HepG2 (cell line): ENCODE measurements at places on chromosomes 11 and 22. TPM values are rescaled to one million over a fixed set of nuclear protein-coding genes. Genes with fewer than 3 reads are reported as not detected.
A peak's percentile ranks its signal among the peaks of the same experiment; 100 is the strongest.

The LRRC55 gene
- not detected in 2 replicates for total RNA-seq

DNA sequence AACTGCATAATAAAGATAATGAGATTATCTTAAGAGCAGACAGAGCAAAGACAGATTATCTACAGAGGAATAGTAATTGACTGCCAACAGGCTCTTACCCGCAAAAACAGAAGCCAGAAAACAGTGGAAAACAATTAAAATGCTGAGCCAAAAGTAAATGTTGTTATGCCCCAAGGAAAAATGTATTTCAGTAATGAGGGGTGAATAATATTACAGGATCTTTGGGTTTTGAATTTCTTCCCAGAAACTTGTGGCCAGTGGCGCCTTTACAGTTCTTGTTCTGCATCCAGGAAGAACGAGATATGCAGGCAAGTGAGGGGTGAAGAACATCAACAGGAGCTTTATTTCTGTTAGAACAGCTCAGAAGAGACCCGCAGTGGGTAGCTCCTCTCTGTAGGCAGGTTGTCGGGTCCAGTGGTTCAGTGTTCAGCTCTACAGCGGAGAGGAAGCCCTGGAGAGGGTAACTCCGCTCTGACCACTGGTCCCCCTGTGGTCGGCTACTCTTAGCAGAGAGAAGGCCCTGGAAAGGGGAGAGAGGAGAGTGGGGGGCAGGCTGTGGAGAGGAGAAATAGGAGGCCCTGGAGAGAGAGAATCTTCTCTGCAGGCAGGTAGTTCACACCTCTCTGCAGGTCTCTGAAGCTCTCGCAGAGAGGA, 51.8 kb upstream of the SC5D start:
- H3K36me3 ChIP-seq, result no peaks in the 10 kb centered on the region
- H3K4me3 ChIP-seq, result no peak overlapping the region
- peaks cover 13% of the 10 kb centered on the region; the same call in 1 of the 3 replicates for H3K27me3 ChIP-seq
- no peak for DNase-seq
- no peak overlapping the region for H3K27ac ChIP-seq
- H3K4me1 ChIP-seq, result no peaks in the 10 kb centered on the region

DNA sequence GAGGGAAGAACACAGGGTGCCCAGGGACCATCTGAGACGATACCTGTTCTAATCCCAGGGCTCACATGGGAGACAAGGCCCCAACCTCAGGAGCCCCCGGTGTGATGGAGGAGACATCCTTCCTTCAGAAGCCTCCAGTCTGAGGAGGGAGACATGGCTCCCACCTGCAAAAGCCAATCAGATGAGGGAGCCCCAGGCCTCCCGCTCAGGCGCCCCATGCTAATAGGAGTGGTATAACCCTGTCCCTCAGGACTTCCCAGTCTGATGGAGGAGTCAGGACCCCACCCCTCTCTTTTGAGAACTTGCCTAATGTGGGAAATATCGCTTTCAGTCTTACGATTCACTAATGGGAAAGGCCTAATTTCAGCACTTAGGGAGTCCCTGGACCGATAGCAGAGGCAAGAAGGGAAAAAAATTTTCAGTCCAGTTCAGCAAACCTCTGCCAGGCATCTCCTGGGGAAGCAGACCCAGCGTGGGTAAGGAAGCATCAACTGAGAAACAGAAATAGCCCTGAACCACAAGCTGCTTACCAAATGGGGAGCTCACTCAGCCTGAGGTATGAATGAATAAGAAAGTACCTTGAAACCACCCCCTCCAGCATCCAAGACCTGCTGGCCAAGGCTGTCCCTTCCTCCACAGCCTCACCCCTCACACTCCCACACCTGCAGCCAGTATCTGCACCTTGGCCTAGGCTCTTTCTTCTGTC, 5.9 kb downstream of the ARRB1 start:
- H3K27ac ChIP-seq, result no peak overlapping the region
- H3K4me3 ChIP-seq, result no peak overlapping the region
- H3K36me3 ChIP-seq, result 0 out of 2 replicates have a peak, but pooled peaks cover 2% of the 10 kb centered on the region
- peaks cover 100% of the 10 kb centered on the region for H3K4me1 ChIP-seq

GRCh38 chr11:125513705-125514265, 17.7 kb upstream of the FEZ1 start:
- no peak for DNase-seq
- H3K36me3 ChIP-seq, result no peaks in the 10 kb centered on the region
- H3K27ac ChIP-seq, result no peak overlapping the region
- H3K4me1 ChIP-seq, result no peaks in the 10 kb centered on the region

GRCh38 chr11:117023178-117023577, 75.0 kb downstream of the SIK3 start:
- DNase-seq, result peak; percentile 12
- H3K36me3 ChIP-seq, result no peaks in the 10 kb centered on the region
- no peaks in the 10 kb centered on the region for H3K27me3 ChIP-seq
- peaks cover 84% of the 10 kb centered on the region for H3K4me1 ChIP-seq

DNA sequence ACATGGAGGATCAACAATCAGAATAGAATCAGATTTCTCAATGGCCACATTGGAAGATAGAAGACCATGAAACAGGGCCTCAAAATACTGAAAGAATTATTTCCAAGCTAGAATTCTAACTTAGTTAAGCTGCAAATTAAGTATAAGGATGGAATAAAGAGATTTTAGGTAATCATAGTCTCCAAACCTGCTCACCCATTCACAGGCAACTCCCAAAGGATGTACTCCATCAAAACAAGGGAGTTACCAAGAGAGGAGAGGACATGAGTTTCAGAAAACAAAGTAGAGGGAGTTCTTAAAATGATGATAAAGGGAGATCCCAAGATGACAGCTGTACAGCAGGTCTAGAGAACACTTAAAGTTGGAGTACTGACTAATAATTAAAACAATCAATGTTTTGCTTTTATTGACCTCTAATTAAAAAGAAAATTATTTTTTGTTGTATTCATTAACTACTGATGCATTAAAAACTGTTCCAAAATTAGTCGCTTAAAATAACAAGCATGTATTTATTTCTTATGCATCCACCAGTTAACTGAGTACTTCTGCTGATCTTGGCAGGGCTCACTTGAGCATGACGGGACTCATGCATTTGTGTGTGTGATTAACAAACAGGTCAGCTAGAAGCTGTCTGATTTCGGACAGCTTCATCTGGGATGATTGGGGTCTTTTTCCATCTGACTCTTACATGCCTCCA, 95.6 kb downstream of the CD44 start:
- DNase-seq, result no peak
- H3K36me3 ChIP-seq, result no peaks in the 10 kb centered on the region
- no peak overlapping the region for H3K4me3 ChIP-seq
- peaks cover 36% of the 10 kb centered on the region; the same call in 1 of the 2 replicates for H3K4me1 ChIP-seq

DNA sequence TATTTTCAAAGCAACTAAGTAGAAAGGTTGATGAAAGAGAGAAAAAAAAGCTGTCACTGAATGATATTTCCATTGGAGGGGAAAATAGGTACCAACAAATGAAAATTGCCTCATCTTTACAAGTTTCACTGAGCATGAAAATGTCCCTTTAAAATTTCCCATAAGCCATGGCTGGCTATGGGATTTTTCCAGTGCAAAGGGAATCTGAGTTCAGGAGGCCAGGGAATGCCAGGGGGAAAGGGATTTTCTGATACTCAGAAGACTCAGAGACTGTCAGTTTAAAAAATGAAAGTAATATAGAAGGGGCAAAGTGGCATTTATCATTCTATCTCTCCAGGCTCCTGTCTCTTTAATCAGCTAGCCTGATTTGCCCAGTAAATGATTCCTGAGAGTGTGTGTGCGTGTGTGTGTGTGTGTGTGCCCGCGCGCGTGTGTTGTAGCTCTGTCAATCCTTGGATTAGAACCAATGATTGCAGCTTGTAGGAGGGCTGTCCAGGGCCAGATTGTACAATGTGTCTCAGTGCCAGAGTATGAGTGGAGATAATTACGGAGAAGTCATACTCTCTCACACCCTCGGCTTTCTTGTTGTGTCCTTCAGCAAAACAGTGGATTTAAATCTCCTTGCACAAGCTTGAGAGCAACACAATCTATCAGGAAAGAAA, at the start of gene NTM:
TSS of gene NTM (plus strand) at position 526 of the 662 bp plus-strand sequence.
- H3K27me3 ChIP-seq, result peaks cover 31% of the 10 kb centered on the region; the same call in 2 of the 3 replicates
- H3K27ac ChIP-seq, result no peak within 1 kb of the TSS
- no peaks in the 10 kb centered on the region for H3K36me3 ChIP-seq
- DNase-seq, result no peak
- no peaks in the 10 kb centered on the region for H3K4me1 ChIP-seq

The GRAMD1B gene
- total RNA-seq, result not detected in 2 replicates

The LRRC4C gene
- total RNA-seq, result not detected in 2 replicates

The HBD gene
- total RNA-seq, result not detected in 2 replicates

- H3K27me3 ChIP-seq, result peaks cover 4% of the 10 kb centered on the region; the same call in 1 of the 2 replicates
- peaks cover 6% of the 10 kb centered on the region; the same call in 1 of the 2 replicates for H3K4me1 ChIP-seq
- DNase-seq, result no peak
These were observed 36.4 kb downstream of the DKK3 start for GRCh38 chr11:11971906-11972547.

- H3K27ac ChIP-seq, result no peak overlapping the region
- H3K36me3 ChIP-seq, result no peaks in the 10 kb centered on the region
- no peak overlapping the region for H3K4me3 ChIP-seq
- DNase-seq, result peak; percentile 21
- peaks cover 14% of the 10 kb centered on the region; the same call in 1 of the 2 replicates for H3K4me1 ChIP-seq
- H3K27me3 ChIP-seq, result no peaks in the 10 kb centered on the region
These were observed 14.1 kb upstream of the FZD4 start for GRCh38 chr11:86969258-86969657.

The SBF2 gene
- total RNA-seq, result 24.0 and 29.9 TPM in 2 replicates

DNA sequence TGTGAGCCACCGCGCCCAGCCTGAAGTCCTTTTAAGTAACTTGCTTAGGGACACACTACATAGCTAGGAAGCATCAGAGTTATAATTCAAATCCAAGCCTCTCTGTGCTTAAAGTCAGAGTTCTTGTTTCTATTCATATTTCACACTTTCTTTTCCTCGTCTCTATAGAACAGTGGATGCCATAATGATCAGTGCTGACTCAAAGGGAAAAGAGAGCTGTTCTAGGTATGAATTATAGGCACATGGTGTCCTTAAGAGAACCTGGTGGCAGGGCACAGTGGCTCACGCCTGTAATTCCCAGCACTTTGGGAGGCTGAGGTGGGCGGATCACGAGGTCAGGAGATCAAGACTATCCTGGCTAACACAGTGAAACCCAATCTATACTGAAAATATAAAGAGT, 400.2 kb upstream of the DDI1 start:
- H3K27ac ChIP-seq, result no peak overlapping the region
- DNase-seq, result no peak
- no peaks in the 10 kb centered on the region for H3K4me1 ChIP-seq
- H3K27me3 ChIP-seq, result no peaks in the 10 kb centered on the region

- no peak for DNase-seq
- H3K27me3 ChIP-seq, result no peaks in the 10 kb centered on the region
- no peak overlapping the region for H3K27ac ChIP-seq
These were observed 57.4 kb upstream of the ARHGAP42 start for GRCh38 chr11:100629671-100630070.

The MFRP gene
- not detected in 2 replicates for total RNA-seq

DNA sequence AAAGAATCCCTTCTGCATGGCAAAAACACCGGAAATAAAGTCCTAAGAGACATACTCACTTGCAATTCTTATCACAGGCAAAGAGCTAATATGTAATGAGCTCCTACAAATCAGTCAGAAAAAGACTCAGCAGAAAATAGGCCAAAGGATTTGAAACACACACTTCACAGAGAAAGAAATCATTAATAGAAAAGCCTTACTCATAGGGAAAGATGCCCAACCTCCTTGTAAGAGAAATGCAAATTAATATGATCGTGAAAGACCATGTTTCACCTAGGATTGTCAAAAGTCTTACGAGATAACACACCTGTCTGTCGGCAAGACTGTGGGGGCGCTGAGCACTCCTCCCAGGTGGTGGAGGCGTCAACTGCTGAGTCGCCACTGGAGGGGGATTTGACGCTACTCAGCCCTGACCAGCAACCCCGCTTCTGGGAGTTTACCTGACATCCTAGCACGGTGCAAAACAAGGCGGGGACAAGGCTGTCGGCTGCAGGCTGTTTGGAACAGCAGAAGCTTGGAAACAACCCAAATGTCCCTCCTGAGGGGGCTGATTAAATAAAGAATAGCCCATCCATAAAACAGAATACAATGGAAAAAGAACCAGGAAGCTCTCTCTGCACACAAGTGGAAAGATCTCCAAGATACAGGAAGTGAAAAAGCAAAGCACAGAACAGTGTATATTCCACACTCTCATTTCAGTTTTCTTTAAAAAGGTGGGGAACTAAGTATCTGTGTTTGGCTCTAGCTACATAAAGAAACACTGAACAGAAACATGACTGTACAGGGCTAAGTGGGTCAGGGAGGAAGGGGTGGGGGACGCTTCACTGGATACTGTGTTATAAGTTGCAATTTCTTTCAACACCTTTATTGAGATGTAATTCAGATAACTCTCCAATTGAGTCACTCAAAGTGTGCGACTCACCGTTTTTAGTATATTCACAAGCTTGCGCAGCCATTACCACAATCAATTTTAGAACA, 11.5 kb downstream of the CSNK1E start:
- no peak overlapping the region for H3K4me3 ChIP-seq
- H3K27me3 ChIP-seq, result no peaks in the 10 kb centered on the region
- H3K4me1 ChIP-seq, result peaks cover 46% of the 10 kb centered on the region
- peaks cover 23% of the 10 kb centered on the region for H3K36me3 ChIP-seq

The CELF1 gene
- 80.1 and 93.4 TPM in 2 replicates for total RNA-seq

DNA sequence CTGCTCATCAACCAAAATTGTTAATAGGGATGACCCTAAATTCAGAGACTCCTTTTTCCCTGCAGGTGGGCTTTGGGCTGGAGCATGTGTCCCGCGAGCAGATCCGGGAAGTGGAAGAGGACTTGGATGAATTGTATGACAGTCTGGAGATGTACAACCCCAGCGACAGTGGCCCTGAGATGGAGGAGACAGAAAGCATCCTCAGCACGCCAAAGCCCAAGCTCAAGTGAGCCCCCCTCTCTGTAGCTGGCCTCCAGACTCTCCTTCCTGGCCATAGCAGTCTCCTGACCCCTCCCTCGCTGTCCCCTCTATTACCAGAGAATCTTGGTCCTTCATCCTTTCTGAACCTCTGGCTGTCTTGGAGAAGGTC, 47.9 kb upstream of the RAB1B start:
- H3K36me3 ChIP-seq, result peaks cover 14% of the 10 kb centered on the region
- H3K27me3 ChIP-seq, result no peaks in the 10 kb centered on the region
- peaks cover 5% of the 10 kb centered on the region; the same call in 1 of the 2 replicates for H3K4me1 ChIP-seq
- H3K27ac ChIP-seq, result no peak overlapping the region
- H3K4me3 ChIP-seq, result no peak overlapping the region
- DNase-seq, result no peak

The DEAF1 gene
- total RNA-seq, result 18.2 and 29.6 TPM in 2 replicates

DNA sequence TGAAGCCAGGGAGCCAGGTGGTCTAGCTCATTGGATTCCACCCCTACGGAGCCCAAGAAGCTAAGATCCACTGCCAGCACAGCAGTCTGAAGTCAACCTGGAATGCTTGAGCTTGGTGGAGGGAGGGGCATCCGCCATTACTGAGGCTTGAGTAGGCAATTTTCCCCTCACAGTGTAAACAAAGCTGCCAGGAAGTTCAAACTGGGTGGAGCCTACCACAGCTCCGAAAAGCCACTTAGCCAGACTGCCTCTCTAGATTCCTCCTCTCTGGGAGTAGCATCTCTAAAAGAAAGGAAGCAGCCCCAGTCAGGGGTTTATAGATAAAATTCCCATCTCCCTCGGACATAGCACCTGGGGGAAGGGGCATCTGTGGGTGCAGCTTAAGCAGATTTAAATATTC, 620.3 kb downstream of the NELL1 start:
- H3K4me3 ChIP-seq, result no peak overlapping the region
- H3K36me3 ChIP-seq, result no peaks in the 10 kb centered on the region
- no peaks in the 10 kb centered on the region for H3K27me3 ChIP-seq
- H3K27ac ChIP-seq, result no peak overlapping the region
- DNase-seq, result no peak

GRCh38 chr22:40766956-40767355, 52.2 kb downstream of the SLC25A17 start:
- no peak overlapping the region for H3K4me3 ChIP-seq
- DNase-seq, result no peak
- H3K27ac ChIP-seq, result no peak overlapping the region
- no peaks in the 10 kb centered on the region for H3K4me1 ChIP-seq

The BRMS1 gene
- total RNA-seq, result 55.7 and 63.1 TPM in 2 replicates
